ENCODE measurements at places on chromosomes 1 and 21.
A peak's percentile ranks its signal among the peaks of the same experiment; 100 is the strongest.

- DNase-seq: no peak
These were observed 116.3 kb upstream of the COL6A1 start for GRCh38 chr21:45865106-45865835.

GRCh38 chr1:147185432-147185831 lies 13.2 kb upstream of the PRKAB2 start:
- no peak for DNase-seq

- peak; percentile 81 for DNase-seq
These were observed 27.9 kb upstream of the BMP8B start for GRCh38 chr1:39816415-39817090.

DNA sequence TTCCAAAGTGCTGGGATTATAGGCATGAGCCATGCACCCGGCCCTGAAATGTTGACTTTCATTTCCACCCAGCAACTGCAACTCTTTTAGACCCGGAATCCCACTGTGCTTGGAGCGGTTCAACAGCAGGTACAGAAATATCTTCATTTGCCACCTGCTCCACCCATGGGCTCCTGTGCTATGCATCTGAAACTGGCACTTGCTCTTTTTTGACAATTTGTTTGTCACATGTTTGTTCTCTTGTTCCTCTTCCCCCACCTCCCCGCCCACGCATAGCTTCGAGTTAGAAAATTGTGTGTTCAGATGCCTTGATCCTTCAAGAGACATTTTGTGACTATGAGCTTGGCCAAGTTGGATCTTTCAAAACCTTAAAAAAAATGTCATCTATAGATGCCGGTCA lies 2.4 kb upstream of the IFNLR1 start:
- DNase-seq: peak; percentile 89

DNA sequence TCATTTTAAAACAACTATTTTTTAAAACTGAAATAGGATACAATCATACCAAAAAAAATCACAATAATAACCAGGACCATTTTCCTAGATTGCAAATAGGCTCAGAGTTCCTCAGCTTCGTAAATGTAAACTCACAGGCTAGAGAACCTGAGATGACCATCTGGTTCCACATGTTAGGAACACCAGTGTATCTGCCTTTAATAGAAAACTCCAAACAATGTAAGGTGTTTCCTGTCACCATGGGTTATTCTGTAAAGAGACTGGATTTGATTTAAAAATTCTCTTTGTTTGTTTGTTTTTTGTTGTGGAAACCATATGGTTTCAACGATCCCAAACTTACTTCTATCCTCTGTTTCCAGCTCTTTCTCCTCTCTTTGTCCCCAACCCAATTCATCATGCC lies 197.5 kb downstream of the ZZZ3 start:
- no peak for DNase-seq

DNA sequence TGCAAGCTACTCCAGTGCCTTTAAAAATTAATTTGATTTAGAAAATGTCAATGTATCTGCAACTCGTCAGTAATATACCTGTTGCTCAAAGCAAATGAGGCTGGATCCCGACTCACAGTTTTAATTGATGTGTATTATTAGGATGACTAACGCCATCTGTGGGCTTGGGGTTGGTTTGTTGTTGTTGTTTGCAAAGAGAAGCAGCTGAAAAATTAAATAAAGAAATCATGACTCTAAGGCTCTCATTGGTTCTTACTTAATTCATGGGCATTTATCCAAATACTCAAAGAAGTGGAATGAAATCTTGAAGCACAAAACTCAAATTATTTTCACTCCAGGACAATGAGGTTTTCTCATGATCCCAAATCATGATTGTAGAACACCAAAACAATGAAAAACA lies 46.4 kb downstream of the SEC16B start:
- DNase-seq: no peak

GRCh38 chr1:36257375-36257767 lies 33.1 kb downstream of the THRAP3 start:
- DNase-seq: peak; percentile 16

GRCh38 chr1:3065396-3065795 lies 3.6 kb upstream of the PRDM16 start:
- DNase-seq: no peak

GRCh38 chr1:234614081-234614489 lies 4.1 kb upstream of the IRF2BP2 start:
- DNase-seq: no peak

GRCh38 chr1:177351361-177352108 lies 180.8 kb downstream of the BRINP2 start:
- no peak for DNase-seq

- DNase-seq: no peak
These were observed 38.0 kb upstream of the FOXO6 start for GRCh38 chr1:41323243-41323642.

DNA sequence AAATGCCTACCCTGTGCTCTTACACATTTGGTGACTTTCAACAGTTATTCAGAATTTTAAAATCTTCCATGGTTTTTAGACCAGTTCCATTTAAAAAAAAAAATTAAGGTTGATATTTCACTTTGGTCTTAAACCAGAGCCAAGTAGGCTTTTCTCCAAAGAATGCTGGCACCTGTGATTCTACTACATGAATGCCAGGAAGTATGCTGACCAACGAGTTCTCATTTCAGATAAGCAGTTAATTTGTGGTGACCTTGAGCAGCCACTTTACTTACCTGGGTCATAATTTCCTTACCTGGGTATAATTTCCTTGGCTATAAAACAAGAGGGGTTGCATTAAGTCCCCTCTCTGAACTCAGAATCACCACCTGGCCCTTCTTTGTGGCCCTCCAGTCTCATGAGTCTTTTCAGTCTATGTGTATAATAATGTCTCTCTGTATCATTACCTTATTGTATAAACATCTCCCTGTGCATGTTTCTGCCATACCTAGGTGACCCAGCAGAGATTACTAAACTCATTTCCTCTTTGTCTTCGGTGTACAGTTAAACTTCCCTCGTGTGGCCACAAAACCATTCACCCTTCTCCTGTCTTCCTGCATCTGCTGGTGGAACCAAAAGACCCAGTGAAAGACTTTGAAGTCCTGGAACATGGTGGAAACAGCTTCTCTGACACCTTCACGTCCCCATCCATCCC lies 139.1 kb upstream of the DPT start:
- DNase-seq: no peak

DNA sequence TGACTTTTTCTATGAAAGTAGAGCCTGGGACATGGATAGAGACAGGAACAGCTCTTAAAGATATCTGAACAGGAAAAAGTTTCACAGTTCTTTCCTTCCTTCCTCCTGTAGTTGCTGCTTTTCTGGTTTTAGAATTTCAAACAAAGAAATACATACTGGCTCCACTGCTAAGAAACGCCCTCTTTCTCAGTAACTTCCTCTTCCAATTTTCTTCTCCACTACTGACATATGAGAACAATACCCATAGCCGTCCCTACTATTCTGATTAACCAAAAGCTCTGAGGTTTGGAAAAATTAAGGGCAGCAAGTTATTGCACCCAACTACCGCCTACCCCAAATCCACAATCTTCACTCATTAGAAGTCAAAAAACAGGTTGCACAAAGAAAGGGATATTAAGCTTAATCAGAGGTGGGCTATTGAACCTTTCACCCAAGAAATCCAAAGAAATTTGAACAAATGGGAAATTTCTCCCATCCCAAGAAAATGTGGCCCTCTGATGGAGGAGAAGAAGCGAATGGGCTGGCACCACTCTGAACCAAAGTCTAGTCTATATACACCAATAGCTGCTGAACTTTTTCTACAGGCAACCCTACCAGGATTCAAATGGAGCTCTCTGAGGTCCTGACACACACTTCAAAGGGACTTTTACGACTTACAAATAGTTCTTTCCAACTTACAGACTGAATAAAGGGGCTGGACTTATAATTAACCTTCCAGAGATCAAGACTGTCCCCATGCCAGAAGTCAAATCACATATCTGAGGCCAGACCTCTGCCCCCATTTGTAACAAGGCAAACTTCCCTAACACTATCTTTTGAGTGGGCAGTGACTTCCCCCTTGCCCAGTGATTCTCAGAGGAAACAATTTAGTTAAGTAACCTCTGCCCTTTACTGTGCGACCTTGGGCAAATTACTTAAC lies 1.7 kb downstream of the WASF2 start:
- peak; percentile 41 for DNase-seq

DNA sequence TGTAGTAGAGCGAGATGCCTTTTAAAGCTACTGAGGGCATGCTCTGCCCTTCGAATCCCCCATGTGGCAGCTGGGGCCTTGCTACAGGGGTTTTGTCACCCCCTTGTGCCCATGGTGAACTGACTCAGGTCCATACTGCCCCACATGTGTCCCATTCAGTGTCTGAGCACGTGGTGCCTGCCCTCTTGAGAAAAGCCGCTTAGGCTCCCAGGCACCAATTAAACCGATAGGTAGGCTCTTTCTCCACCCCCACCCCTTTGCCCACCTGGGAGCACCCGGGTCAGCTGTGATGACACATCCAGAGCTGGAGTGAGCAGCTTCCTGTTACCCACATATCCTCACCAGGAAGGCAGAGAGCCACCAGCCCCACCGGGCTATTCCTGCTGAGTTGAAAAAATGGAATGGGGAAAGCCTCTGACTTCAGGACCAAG lies 30.5 kb downstream of the TMCC2 start:
- DNase-seq: no peak

DNA sequence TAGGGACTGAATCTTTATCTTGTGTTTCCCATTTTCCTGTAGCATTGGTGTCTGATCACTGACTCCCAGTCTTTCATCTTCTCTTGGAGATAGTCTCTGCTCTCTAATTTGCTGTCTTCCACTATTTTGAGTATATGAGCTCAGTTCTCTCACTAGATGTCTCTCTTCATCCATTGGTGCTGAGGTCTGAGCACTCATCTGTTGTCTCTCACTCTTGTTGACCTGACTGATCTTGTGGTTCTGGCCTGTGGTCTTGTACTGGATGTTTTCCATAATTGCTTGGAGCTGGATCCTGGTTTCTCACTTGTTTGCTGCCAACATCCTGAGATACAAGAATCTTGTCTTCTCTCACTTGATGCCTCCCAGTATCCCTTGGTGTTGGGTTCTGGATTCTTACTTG lies 25.1 kb upstream of the S100A11 start:
- DNase-seq: no peak

- DNase-seq: no peak
These were observed 7.8 kb upstream of the ARTN start for GRCh38 chr1:43925846-43926245.

DNA sequence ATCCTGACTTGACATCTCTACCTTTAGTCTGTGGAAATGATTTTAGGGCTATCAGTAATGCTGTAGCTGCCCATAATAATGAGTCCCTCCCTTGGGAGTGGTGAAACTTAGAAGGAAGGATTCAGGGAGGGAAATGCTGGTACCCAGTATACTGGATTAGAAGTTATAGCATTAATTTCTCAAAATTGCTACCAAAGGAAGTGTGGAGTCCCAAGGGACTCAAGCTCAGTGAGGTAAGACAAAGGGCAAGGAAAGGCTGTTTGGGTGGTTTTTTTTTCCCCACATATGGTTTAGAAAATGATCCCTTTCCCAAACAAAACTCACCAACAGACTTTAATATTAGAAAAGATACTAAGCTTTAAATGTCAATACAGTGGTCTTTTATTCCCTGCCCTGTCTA lies 99.9 kb downstream of the CD247 start:
- DNase-seq: no peak

GRCh38 chr21:28641731-28642130 lies 350.9 kb downstream of the LTN1 start:
- no peak for DNase-seq

DNA sequence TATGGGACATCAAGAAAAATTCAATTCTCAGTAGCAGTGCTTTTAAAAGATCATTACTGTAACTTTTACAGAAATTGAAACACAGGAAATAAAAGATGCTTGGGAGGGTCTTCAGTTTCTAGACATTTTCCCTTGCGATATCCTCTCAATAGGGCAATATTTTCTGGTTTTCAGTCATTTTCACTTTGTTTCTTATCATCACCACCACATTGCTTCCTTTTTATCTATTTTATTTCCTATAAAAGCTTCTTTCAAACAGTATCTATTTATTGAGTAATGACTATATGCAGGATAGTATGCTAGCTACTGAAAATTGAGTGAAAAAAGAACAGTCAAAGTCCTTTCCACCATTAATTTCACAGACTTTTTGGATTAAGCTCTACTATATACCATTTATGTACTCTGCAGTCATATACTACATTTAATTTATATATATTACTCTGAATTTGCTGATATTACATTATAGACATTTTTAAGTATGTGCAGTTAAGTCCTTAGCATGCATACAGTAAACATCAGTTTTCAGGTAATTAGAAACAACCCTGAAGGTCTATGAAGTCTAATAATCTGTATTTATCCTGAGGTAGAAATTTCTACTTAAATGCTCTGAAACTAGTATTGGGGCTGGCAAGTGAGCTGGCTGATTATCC lies 18.7 kb downstream of the TRMT1L start:
- no peak for DNase-seq

DNA sequence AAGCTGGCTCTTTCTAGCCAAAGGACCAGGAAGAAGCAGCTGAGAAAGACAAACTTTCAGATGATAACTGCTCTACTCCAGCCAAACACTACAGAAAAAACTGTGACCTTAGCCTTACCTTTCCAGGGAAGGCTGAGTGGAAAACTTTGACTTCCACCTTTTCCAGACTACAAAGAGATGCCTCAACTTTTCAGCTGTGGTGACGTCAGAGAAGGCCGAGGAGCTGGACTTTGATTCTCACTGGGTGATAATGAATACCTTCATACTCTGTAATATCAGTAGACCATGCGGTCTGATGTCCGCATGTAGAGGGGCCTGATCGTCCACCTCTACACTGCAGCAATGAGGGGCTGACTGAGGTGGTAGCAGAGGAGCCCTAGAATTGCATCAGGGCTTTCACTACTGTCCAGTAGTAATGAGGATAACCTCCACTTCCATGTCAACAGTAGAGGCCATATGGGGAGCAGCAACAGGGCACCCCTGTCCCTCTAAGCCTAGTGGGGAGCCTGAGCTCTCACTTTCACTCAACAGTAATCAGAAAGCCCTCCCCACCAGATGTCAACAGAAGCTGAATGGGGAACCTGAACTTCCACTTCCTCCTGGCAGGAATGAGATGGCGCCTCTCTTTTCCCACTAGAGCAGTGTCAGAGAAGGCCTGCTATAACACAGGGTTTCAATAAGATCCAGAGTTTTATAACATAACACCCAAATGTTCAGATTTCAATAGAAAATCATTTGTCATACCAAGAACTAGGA lies 28.4 kb upstream of the PADI1 start:
- no peak for DNase-seq

DNA sequence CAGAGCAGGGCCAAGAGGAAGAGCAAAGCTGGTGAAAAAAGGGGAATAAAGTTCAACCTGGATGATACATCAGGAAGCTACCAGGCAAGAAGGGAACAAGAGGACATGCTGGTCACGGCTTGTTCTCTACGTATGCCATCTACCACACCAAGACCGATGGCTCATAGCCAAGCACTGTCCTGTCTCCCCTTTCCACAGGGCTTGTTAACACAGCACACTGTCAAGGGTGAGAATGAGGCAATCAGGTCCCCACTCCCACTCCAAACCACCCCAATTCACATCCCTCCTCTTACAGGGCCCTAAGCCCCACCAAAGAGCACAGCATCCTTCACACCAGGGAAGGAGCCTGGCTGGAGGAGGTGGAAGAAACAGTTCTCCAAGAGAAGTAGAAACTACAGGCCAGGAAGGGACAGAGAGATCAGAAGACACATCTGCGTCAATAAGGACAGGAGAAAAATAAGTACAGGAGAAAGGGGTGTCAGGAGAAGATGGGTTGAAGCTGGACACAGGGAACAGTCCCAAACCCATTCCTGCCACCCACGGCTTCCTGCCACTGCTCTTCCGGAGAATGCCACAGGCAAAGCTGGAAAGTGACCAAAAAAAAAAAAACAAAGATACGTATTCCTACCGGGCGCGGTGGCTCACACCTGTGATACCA lies 923 bp upstream of the SHC1 start:
- no peak for DNase-seq

- no peak for DNase-seq
These were observed 6.2 kb upstream of the NRIP1 start for GRCh38 chr21:15071009-15071408.

GRCh38 chr1:200558866-200559459 lies 61.6 kb downstream of the KIF14 start:
- peak; percentile 58 for DNase-seq
